Fibroblast of skin of left biceps (primary cell): ENCODE measurements at places on chromosomes 3 and 15.

- DNase-seq: no peak
Observed at GRCh38 chr3:63467392-63467791, 185.1 kb upstream of the SNTN start.

DNA sequence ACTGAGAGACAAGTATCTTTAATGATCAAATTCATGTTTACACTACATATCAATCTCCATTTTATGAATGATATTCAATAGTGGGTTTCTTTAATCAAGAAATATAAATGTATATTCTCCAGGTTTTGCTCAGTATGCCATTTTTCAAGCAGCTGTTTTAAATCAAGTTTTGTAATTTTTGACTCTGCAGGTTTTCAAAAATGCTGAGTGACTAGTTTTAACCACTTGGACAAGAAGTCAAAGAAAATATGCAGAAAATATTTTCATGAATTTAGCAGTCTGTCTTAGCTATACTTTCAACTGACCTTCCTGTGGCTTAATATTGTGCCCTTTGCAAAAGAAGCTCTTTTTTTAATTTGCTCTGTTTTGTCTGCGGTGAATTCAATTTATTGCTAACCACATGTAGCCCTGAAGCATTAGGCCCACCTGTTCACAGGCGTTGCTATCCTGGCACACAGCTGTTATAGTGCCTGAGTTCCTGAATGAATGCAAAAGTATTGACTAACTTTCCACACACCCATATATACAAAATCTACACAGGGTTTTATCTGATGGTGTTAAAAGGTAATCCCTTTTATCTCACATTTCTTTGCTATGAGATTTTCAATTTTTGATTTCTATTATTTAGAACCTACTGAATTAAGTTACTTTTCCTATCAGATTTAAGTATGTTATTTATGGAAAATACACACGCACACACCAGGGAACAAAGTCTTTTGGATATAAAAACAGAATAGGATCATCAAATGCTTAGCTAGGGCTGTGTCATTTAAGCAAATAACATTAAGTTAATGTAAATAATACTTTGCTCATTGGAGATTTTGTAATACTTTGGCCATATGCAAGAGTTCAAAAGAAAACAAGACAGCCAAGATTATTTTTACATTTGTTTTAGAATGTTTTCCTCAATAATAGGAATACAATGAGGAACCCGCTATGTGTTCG lies 1166.1 kb upstream of the GBE1 start:
- no peak for DNase-seq

- no peak for DNase-seq
Observed at GRCh38 chr15:98737159-98737558, 88.8 kb downstream of the IGF1R start.

- no peak for DNase-seq
Observed at GRCh38 chr3:27213450-27213849, 155.7 kb downstream of the NEK10 start.

GRCh38 chr15:90987561-90988141 lies 6.7 kb downstream of the PRC1 start:
- no peak for DNase-seq

- no peak for DNase-seq
Observed at GRCh38 chr3:45212095-45212468, 14.0 kb downstream of the TMEM158 start.

DNA sequence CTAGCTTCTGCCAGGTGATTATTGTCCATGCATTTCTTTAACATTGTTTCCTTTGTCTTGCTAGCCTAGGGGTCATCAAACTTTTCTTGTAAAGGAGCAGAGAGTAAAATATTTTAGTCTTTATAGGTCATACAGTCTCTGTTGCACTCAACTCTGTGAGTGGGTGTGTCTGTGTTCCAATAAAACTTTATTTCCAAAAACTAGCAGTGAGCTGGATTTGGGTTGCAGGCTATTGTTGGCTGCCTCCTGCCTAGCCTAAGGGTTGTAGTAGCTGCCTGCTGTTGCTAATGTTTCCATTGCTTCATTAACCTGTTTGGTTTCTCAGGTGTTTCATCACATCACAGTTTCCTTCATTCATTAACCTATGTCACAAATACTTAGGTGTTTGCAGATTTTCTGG lies 64.0 kb upstream of the DCP1A start:
- no peak for DNase-seq
